ENCODE measurements at places on chromosomes 6 and 20. TPM values are rescaled to one million over a fixed set of nuclear protein-coding genes. Genes with fewer than 3 reads are reported as not detected.

The TAAR8 gene
- not detected for total RNA-seq

The CCN5 gene
- total RNA-seq, result 84.0 TPM

The PLCB4 gene
- total RNA-seq, result 35.7 TPM

The MYT1 gene
- not detected for total RNA-seq

The ACSS1 gene
- total RNA-seq, result 38.5 TPM

The CST1 gene
- 11.0 TPM for total RNA-seq

The TSBP1 gene
- not detected for total RNA-seq

The JAG1 gene
- 97.8 TPM for total RNA-seq

The HLA-F gene
- 63.0 TPM for total RNA-seq

The HDGFL1 gene
- 0.30 TPM for total RNA-seq

The TMEM170B gene
- total RNA-seq, result 7.9 TPM

The ATP6V1G2 gene
- 2.4 TPM for total RNA-seq

The ADGRF1 gene
- not detected for total RNA-seq

The NTSR1 gene
- total RNA-seq, result not detected

The AVP gene
- not detected for total RNA-seq

The C6orf58 gene
- total RNA-seq, result not detected

The PLAGL2 gene
- 6.9 TPM for total RNA-seq

The RGS19 gene
- 13.4 TPM for total RNA-seq

The CPXM1 gene
- total RNA-seq, result 3.6 TPM

The THBD gene
- total RNA-seq, result 54.9 TPM

The EYA2 gene
- 24.9 TPM for total RNA-seq

The KIF6 gene
- total RNA-seq, result not detected

Measured in tibial nerve (tissue), 4 donors.